Hippocampal formation (tissue), 2 donors: ENCODE measurements at places on chromosomes 16 and 17.

DNA sequence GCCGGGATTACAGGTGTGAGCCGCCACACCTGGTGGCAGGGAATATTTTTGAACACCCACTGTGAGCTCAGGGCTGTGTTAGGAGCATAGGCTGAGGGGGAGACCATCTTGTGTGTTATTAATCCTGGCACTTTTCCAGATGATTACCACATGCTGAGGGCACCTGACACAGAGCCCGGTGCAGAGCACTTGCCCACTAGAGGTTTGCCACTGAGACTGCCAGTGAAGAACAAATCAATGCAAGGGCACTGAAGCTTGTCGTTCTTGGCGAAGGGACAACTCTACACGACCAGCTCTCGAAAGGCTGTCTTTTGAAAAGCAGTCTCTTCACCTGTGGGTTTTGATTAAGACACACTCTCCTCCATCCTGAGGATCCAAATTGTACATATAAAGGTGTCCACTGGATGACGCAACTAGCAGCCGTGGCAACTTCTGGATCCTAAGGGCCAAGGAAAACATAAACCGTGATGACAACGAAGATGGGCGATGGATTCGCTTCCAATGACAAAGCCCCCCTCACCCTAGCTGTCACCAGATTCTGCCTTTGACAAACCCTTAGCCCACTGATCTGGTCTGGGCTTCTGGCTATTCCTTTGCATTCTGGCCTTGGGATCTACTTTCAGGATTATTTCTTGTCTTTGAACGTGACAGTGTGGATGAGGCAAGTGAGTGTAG, 28.7 kb downstream of the WIPI1 start:
- DNase-seq: no peak

- no peak for DNase-seq
These were observed 911 bp upstream of the ITGA2B start for GRCh38 chr17:44390250-44390870.

- DNase-seq: peak; percentile 78
These were observed at the start of gene SOCS1 for GRCh38 chr16:11255737-11256660. Gene SOCS1, minus strand, starts transcription at chr16:11256204. Its CDS starts 726 bp downstream, at chr16:11255478.

- no peak for DNase-seq
These were observed 585.1 kb upstream of the CDH5 start for GRCh38 chr16:65781363-65781762.

DNA sequence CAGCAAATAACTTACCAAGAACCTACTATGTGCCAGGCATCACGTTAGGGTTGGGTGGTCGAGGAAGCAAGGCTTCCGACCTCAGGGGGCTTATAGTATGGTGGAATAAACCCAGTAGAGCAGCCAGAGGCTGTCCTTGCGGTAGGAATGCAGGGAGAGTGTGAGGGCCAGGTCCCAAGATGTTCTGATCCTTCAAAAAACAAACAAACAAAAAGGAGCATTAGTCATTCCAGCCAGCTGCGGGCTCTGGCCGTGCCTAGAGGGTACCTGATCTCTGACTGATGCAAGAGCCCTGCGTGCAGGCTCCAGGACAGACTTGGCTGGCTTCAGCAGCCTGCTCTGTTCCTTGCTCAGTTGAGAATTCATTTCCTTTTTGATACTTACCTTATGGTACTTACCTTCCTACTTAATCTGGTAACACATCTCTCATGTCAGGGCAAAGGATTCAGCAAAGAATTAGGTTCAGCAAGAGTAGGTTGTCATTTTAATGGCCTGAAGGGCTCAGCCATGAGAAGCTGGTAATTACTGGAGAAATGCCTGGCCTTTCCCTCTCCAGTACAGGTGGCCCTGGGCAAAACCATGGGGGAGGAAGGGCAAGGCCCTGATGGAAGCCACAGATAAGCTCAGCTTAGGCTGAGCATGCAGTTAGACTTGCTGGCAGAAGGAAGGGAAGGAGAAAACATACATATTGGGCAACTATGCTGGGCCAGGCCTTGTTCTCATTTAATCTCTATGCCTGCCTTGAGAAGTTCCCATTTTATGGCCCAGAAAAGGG, 18.4 kb downstream of the CYB5D2 start:
- no peak for DNase-seq

- no peak for DNase-seq
These were observed 4.5 kb downstream of the NBR1 start for GRCh38 chr17:43175213-43176118.

DNA sequence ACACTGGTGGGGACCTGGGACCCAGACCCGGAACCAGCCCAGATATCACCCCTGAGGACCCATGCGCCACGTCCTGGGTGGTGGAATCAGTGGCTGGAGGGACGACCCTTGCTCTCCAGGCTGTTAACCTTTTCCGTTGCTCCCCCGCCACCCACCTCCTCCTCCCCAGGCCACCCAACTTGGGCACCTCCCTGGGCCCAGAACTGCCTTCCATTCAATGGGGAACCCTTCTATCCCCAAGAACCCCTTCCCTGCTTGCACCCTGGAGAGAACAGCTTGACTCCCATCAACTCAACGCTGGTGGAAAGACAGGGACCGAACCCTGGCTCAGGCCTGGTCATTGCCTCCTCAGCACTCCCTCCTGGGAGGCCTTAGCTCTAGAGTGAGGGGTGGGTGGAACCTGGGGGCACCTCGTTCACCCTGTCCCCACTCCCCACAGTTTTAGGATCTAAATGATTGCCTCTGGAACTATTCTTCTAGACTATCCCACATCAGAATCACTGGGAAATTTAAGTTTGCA, 5.7 kb upstream of the IL32 start:
- no peak for DNase-seq

DNA sequence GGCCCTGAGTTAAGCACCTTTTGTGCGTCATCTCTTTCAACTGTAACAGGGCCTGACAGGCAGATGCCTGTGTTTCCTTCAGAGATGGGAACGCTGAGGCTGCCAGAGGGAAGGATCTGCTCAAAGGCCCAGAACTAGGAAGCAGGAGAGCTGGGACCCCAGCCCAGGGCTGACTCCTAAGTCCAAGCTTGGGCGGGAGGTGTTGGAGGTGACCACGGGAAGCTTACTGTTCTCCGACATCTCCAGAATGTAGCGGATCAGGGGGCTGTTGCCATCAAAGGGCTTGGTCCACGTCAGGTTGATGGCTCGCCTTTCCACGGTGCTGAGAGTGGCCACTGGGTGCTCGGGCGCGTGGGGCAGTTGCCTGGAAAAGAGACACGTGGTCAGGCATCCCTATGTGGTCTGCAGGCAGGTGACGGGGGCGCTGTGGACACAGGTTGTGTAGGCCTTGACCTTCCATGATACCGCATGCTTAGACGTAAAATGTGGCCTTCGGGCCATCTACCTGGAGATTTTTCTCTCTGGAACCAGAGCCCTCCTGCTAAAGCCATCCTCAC, 111.4 kb upstream of the CDC42EP4 start:
- DNase-seq: no peak

DNA sequence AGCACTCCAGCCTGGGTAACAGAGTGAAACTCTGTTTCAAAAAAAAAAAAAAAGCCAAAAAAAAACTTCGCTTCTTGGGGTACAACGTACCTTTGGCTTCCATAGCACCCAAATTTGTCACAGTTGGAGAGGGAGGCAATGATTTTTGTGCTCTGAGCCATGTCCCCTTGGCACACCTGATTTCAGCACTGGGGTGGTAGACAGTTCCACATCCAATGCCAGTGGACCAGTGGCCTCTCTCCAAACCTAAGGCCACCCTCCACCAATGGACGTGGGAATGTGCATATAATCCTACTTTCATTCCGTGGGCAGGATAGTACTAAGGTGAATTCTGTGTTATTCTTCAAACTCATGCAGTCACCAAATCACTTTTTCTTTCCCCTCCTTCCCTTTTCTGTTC, 47.5 kb downstream of the SALL1 start:
- DNase-seq: no peak

GRCh38 chr16:27242868-27243590, 25.5 kb downstream of the NSMCE1 start:
- peak; percentile 20 for DNase-seq

- DNase-seq: no peak
These were observed 11.9 kb downstream of the FASN start for GRCh38 chr17:82085931-82086764.

DNA sequence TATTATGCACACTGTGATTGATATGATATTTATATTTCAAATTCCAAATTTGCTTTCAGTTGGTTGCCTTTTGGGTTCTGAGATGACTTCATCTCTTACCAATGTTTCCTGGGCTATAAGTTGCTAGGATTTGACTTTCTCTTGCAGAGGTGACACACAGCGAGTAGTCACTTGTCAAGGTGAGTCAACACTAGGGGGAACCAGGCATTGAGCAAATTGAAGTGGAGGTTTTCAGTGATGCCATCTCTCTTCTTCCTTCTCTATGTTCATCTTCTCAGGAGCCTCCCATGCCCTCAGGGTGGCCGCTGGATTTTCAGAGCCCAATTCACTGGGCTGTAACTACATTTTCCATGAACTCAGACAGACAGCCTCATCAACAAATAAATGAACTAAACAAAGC, 6.0 kb upstream of the CPD start:
- DNase-seq: no peak

GRCh38 chr17:37726248-37726647, 18.6 kb downstream of the HNF1B start:
- no peak for DNase-seq

DNA sequence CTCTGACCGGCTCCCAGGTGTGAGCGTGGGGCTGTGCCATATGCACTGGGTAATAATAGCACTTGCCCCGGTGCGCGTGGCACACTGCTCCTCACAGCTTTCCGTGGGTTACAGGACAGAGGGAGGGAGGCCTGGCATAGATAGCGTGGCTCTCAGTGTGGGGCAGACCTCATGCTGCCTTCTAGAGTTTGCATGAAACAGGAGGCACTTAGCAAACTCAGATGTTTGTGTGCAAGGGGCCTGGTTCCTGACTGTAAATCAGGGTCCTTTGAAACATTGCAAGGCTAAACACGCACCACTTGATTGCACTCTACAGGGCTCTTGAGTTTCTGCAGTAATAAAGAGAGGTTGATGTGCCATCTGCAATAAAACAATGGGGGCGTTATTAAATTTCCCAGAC, 101.7 kb downstream of the RPTOR start:
- DNase-seq: no peak

GRCh38 chr16:19379838-19380237, 37.8 kb upstream of the TMC5 start:
- DNase-seq: no peak

DNA sequence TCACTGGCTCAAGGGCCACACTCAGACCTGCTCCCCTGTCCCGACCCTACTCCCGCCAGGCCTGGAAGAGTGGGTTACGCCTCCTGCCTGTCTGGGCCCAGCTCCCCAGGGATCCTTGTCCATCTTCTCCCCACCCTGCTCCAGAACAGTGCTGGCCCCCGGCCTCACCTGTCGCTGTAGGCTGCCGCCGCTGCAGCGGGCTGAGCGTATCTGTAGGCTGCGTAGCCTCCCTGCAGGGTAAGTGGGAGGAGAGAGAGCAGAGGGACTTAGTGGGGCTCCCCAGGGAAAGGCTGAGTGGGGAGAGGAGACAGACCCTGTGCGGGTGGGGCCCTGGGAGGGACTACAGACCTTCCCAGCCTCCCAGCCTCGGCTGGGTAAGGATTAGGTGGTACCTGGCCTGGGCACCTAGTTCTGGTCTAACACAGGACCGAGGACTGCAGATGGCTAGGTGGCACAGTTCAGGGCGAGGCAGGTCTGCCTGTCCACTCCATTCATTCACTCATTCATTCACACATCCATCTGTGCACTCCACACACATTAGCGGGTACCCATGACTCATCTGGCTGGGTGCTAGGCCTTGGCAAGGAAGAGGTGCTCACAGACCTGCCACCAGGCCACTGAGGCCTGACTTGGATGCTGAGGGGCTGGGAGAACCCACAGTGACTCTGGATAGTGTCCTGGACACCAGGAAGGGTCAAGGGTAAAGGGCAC, 20.9 kb downstream of the ENGASE start:
- DNase-seq: no peak

DNA sequence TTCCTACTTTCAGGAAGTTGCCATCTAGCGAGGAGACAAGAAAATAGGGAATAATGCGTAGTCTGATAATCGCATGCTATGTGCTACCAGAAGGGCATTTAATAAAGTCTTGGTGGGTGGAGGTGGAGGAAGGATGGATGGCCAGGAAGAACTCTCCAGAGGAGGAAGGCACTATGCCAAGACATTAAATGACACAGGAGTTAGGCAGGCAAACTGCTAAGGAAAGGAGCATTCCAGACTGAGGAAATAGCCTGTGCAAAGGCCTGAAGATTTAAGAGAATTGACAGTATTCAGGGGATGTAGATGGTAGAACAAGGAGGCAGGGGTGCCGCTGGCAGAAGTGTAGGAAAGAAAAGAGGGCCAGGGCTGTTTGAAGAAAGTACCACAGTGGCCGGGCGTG, 19.3 kb upstream of the ARHGAP44 start:
- DNase-seq: no peak

DNA sequence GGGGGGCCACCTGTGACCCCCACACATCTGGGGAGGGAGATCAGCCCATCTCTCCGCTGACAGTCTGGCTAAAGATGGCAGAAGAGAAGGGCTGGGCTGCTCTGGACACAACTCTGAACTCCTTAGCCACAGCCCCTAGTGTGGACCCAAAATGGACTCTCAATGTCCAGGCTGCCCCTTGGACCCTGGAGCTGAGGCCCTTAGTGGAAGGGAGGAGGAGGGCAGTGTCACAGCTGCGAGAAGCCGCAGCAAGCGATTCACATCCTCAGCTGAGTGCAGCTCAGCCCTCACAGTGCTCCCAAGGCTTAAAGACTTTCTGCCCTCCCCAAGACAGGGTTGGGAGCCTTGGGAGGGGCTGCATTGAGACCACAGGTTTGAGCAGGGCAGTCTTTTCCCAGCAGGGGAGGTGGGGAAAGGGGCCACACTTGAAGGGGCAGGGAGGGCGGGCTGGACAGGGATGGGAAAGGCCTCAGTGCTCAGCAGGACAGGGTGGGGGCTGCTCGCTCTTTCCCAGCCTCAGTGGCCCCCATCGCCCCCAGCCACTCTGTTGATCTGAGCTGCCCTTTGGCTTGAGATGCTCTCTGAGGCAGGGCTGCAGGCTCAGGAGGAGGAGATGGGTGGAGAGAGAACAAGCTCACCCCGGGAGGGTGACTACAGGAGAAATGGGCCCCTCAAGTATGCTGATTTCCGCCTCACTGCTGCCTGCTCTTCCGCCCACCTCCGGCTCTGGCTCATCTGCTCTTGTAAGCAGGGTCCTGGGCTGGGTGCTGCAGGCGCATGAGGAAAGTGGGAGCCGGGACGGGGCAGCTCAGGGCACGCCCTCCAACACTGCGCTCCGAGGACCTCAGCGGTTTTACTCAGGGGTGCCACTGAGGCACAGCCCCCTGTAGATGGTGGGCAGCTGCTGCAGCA, 50.9 kb upstream of the MTSS2 start:
- no peak for DNase-seq

GRCh38 chr17:38616361-38616760, 10.6 kb upstream of the SRCIN1 start:
- DNase-seq: no peak

DNA sequence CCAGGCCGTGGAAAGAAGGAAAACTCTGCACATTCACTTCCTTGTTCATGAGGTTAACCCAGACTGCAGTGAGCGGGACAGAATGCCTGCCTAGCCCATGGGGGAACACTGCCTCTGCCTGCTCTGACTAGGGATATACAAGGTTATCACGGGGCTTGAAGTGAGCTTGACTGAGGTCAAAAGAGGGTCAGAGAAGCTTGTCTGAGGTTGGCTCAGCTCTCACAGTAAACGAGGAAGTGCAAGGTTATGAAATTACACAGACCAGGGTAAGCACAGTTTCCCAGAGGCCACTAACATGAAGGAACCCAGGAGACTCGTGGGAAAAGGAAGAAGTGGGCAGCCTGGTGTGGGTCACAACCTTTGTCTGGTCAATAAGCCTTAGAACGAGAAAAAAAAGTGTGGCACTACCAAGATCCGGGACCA, 28.7 kb downstream of the HIC1 start:
- DNase-seq: peak; percentile 31
